Activated CD4-positive, alpha-beta memory T cell treated with anti-CD3 and anti-CD28 coated beads, Interleukin-2, amount 10 ng/mL, durations not matched to agents 7 days and 5 days (primary cell): ENCODE measurements at places on chromosomes 13 and 19. TPM values are rescaled to one million over a fixed set of nuclear protein-coding genes. Genes with fewer than 3 reads are reported as not detected.
A peak's percentile ranks its signal among the peaks of the same experiment; 100 is the strongest.

DNA sequence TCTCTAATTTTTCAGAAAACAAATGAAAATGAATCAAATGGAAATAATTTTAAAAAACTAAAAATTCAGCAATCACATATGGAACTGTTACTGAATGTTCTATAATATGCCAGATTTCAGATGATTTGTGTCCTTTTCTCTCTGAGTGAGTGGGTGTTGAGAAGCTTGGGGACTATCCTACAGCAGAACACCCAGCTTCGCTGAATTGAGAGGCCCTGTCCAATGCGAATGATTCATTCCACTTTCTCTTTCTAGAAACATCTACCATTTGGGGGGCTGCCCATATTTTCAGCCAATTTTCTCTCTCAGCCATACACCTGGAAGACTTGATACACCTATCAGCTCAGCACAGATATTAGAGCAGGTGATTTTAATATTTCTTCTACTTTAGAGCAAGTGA is 1666.7 kb downstream of the EFNB2 start:
- DNase-seq: no peak
- no peaks in the 10 kb centered on the region for H3K36me3 ChIP-seq
- no peaks in the 10 kb centered on the region for H3K27me3 ChIP-seq
- peaks cover 6% of the 10 kb centered on the region for H3K4me1 ChIP-seq
- no peak overlapping the region for H3K27ac ChIP-seq

DNA sequence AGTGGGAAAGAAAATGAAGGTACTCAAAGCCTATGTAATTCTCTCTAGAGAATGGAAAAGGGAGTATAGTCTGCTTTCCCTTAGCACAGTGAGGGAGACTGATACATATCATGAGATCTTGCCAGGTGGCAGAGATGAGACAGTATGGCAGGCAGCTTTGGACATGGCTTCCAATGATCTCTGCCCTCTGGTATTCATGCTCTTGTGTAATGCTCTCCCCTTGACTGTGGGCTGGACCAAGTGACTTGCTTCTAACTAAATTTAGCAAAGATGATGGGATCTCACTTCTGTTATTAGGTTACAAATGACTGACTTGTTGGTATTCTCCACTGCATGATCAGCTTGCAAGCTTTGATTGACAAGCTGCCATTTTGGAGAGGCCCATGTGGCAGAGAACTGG is 10.2 kb downstream of the ZNF132 start:
- no peaks in the 10 kb centered on the region for H3K4me1 ChIP-seq
- no peak overlapping the region for H3K27ac ChIP-seq
- H3K4me3 ChIP-seq: no peak overlapping the region
- no peaks in the 10 kb centered on the region for H3K27me3 ChIP-seq

DNA sequence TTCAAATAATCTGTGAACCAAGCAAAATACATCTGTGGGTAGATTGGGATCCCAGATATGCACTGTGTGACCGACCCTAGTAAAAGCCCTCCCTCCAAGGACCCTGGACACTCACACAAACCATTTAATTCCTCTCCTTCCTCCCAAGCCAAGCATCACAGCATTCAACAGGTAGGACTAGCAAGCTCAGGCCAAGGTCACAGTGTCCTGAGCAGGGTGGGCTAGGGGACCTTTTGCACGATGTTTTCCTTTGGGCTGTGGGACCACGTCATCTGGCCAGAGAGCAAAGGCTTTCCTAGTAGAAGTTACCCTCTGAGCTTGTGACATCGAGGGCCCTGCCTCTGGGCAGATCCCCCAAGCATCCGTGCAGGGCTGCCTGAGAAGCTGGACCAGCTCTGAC is 297.6 kb upstream of the ZNF507 start:
- no peaks in the 10 kb centered on the region for H3K27me3 ChIP-seq
- DNase-seq: no peak
- no peak overlapping the region for H3K27ac ChIP-seq
- no peaks in the 10 kb centered on the region for H3K36me3 ChIP-seq
- H3K4me1 ChIP-seq: no peaks in the 10 kb centered on the region

The C19orf85 gene
- total RNA-seq: not detected

The DAND5 gene
- 0.13 TPM for total RNA-seq

The DCT gene
- total RNA-seq: 0.10 TPM

The ARGLU1 gene
- 113 TPM for total RNA-seq

DNA sequence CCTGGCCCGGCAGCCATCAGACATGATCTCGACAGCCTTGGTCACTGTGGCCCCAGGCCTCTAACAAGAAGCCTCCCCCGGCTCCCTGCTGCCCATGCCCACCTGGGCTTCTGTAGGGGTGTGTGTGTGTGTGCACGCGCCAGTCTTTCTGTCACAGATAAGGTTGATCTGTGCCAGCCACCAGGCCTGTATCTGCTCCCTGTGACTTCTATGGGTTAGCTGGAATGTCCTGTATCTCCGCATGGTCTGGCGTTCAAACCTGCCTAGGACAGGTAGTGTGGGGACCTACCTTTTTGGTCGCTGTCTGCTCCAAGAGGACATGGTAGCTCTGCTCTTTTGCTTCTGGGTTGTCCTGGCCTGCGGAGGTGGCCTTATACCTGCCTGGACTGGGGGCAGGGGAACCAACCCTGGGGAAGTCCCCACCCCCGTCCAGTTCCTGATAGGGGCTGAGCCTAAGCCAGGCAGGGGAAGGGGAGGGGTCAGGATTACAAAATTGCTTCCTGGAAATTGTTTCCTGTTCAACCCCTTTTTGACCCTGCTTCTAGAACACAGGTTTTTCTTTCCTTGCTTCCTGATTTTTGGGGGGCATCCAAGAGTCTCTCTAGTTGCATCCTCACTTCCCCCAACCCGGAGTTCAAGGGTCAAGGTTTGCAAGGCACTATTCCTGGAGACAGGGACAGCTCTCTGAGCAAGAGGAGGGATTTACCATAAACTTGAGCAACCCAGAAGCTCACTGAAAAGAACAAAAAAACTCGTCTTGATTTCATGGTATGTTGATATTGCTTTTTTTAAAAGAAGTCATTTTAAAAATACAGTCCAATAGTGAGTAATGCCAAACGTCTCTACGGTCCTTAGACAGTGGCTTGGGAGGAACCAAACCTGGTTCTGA is at the start of gene LRG1:
LRG1 (minus strand) TSS at position 344 of the 889 bp plus-strand sequence; CDS start at position 321, 23 bp downstream.
- DNase-seq: no peak
- no peaks in the 10 kb centered on the region for H3K36me3 ChIP-seq
- H3K27me3 ChIP-seq: peaks cover 2% of the 10 kb centered on the region

DNA sequence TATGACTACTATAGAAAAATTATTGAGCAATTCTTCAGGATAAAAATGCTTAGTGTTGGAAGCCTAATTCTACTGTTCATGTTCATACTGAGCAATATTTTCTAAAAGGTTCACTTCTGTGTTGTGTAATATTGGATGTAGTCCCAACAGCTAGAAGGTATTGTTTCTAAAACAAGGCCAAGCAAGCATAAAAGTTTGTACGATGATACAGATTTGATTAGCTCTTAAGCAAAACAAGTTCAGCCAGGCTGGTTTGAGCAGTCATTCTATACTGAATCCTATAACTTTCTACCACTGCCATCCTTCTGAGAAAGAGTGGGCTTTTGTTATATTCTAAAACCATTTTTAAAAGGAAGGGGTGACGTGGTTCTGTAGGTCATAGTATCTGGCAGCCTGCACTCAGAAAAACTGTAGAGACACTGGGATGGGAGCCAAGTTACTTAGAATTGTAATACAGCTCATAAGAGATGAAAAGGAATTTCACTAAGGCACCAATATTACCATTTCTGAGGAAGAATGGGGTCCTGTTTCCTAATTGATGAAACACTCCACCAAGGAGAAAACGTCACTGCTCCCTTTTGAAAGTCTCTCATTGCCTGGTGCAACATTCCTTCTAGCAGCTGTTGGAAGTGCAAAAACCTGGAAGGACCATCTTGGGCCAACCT is 275.0 kb upstream of the DACH1 start:
- no peak overlapping the region for H3K27ac ChIP-seq
- H3K4me3 ChIP-seq: no peak overlapping the region
- no peaks in the 10 kb centered on the region for H3K4me1 ChIP-seq

The ZNF223 gene
- 0.40 TPM for total RNA-seq

GRCh38 chr13:75481176-75482069 is 546 bp downstream of the TBC1D4 start:
- H3K36me3 ChIP-seq: no peaks in the 10 kb centered on the region
- peak overlapping the region; percentile 68 for H3K4me3 ChIP-seq
- no peak overlapping the region for H3K27ac ChIP-seq

DNA sequence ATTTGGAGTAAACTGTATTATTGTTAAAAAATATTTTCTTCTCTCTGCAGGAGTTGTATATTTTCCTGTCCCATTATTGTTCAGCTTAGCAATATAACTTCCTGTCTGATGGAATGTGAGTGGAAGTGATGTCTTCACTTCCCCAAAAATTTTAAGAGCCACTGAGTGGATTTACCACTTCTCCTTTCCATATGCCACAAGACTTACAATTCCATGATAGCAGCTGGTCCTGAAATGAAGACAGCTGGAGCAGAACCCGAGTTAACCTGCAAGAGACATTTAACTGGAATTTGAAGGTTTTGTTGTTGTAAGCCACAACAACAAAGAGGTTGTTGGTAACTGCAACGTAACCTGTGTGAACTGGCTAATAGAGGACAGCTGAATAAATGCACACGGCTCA is 23.4 kb upstream of the TBC1D4 start:
- no peaks in the 10 kb centered on the region for H3K4me1 ChIP-seq
- H3K27ac ChIP-seq: no peak overlapping the region
- no peak overlapping the region for H3K4me3 ChIP-seq

- H3K36me3 ChIP-seq: no peaks in the 10 kb centered on the region
- H3K27me3 ChIP-seq: no peaks in the 10 kb centered on the region
- H3K27ac ChIP-seq: no peak overlapping the region
- H3K4me1 ChIP-seq: no peaks in the 10 kb centered on the region
These were observed 26.4 kb downstream of the RUBCNL start for GRCh38 chr13:46360604-46361003.

- no peak overlapping the region for H3K4me3 ChIP-seq
- no peaks in the 10 kb centered on the region for H3K4me1 ChIP-seq
- no peaks in the 10 kb centered on the region for H3K36me3 ChIP-seq
- no peak for DNase-seq
These were observed 106.0 kb upstream of the CSNK1A1L start for GRCh38 chr13:37211487-37211886.
